ENCODE measurements at places on chromosomes 5 and 9. TPM values are rescaled to one million over a fixed set of nuclear protein-coding genes. Genes with fewer than 3 reads are reported as not detected.

Gene HTR4
- total RNA-seq = not detected

Gene SH2D3C
- total RNA-seq = not detected

Gene TSSK1B
- total RNA-seq = 0.14 TPM

Gene IL7R
- total RNA-seq = 1.4 TPM

Gene SLC25A2
- not detected for total RNA-seq

Gene SLC36A2
- not detected for total RNA-seq

Gene SHISAL2B
- not detected for total RNA-seq

Gene OTULINL
- 0.99 TPM for total RNA-seq

Gene TAF11L5
- total RNA-seq = not detected

Gene KCNT1
- total RNA-seq = not detected

Gene NPR2
- total RNA-seq = 4.0 TPM

Gene OLFM1
- total RNA-seq = not detected

Gene GCNT4
- 3.1 TPM for total RNA-seq

Gene MEGF9
- total RNA-seq = 12.1 TPM

Gene NUTM2F
- total RNA-seq = not detected
